Fibroblast of skin of right biceps (primary cell): ENCODE measurements at places on chromosomes 2 and 18.

- no peak for DNase-seq
Observed at GRCh38 chr2:197446844-197447243, 6.5 kb upstream of the COQ10B start.

DNA sequence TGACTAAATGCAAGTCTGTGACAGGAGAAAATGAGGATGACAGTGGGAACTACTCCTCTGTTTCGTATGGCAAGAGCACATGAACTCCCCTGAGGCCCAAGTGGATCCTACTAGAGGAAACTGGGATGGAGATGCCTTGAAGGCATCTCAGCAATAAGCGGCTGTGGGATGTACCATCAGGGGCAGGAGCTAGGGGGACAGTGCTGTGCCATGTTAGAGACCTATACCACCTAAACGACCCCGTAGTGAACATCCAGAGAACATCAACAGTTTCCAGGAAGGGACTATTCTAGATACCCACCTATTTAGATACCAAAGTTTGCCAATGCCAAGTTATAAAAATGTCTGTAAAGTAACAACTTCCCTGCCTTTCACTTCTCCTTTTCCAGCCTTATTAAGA, 860.8 kb upstream of the ACVR2A start:
- no peak for DNase-seq

DNA sequence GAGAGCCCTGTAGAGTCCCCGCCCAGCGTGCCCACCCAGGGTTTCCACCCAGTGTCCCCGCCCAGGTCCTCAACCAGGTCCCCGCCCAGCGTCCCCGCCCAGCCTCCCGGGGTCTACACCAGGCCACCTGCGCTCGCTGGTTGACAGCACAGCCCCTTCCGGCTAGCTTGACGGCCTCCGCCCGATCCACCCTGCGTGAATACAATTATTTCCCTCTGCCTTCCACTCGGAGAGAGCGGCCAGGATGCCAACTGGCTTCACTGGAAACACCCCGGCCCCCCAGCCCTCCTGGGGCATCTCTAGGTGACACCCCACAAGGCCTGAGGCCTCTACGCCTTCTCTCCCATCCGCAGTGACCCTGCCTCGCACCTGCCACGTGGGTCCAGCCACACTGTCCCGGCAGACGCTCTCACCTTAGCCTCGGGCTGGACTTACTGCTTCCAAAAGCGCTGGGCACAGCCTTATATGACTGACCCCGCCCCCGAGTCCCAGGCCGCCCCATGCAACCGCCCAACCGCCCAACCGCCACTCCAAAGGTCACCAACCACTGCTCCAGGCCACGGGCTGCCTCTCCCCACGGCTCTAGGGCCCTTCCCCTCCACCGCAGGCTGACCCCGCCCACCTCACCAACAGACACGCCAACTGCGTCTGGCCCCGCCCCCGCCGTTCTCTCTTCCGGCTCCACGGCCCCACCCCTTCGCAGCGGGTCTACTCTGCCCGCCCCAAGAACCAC, 188.1 kb downstream of the LAMA1 start:
- DNase-seq = no peak

DNA sequence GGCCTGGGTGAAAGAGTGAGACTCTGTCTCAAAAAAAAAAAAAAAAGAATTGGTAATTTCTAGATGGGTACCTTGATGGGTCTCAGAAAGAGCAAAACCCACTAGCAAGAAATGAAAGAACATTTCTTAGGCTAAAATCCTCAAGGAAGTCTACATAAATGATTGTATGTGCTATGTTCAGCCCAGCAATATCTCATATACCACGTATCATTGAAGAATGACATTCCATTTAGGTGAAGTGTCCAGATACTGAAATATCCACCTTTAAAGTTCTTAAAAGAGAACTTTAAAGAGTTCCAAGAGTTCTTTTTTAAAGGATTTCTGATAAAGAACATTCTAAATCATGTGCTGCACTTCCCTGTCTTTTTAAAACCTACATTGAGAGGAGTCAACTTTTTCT, 19.2 kb downstream of the NRP2 start:
- peak; percentile 81 for DNase-seq

DNA sequence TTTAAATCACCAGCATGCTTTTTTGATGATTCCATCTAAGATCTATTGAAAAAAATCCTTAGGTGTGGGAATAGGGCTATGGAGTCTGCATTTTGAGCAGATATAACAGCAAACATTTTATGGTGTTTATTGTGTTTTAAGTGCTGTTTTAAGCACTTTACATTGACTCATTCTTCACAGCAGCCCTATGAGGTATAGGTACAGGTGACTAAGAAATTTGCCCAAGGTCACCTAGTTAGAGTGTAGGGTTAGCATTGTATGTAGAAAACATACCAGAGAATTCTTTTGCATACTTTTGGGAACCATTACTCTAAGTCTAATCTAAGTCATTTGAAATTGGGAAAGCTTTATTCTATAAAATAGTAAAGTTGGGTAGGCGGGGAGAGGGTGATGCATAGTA, 31.3 kb downstream of the PPM1B start:
- no peak for DNase-seq

DNA sequence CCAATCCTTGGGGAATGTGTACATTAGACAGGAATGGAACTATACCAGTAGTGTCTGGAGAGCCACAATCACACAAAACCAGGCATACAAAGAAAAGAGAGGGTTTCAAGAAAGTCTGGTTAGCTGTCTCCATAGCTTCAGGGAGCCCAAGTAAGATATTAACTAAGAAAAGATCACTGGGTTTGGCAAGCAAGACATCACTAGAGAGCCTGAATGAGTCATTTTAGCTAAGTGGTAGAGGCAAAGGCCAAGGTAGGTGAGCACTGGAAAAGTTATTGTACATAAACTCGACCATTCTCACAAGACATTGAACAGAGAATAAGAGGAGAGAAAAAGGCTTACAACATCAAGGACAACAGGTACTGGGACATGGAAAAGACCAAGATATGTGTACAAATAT, 143.8 kb upstream of the ARL4C start:
- no peak for DNase-seq

DNA sequence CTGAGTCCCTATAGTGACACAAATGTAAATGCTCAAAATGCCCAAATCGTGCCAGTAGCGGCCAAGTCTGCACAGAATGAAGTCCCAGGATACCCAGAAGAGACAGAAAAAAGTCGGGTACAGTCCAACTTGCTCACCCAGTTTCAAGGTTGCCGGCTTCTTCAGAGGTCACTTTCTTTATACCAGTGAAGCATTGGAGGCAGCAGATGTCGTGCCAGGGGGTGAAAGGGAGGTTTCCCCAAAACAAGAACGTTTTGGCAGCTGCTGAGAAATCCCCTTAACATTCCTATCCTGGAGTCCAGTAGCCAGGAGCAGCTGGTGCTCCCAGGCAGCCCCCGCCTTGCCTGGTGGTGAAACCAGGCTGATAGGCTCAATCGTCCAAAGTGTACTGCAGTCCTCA, 58.1 kb upstream of the MCFD2 start:
- no peak for DNase-seq

GRCh38 chr2:25322312-25322711, 19.4 kb downstream of the DNMT3A start:
- DNase-seq = no peak

DNA sequence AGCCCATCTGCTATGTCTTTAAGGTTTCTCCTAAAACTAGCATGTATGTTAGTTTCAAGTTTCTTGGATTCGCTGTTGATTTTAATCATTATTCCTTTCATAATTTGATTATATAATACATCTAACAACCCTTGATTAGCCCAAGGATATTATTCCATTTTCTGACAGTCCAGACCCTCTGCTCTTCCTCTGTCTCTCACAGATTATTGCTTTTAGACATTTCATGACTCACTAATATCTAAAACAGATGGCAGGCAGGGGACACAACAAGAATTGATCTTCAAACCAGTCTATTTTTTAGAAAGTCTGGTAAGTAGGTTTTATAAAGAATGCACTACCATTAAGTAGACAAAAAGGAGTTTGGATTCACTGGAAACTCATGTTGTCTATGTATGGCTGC, 162.2 kb downstream of the ANKRD44 start:
- no peak for DNase-seq
